Mammary microvascular endothelial cell (primary cell): ENCODE measurements at places on chromosomes 5 and 9. TPM values are rescaled to one million over a fixed set of nuclear protein-coding genes. Genes with fewer than 3 reads are reported as not detected.

The CDH9 gene
- not detected in 2 replicates for total RNA-seq

The CA9 gene
- total RNA-seq, result not detected in 2 replicates

The AQP3 gene
- 1.3 and 1.6 TPM in 2 replicates for total RNA-seq

The BHMT2 gene
- total RNA-seq, result 1.6 and 1.9 TPM in 2 replicates

The PDLIM4 gene
- total RNA-seq, result 40.4 and 45.8 TPM in 2 replicates

The ANKRD31 gene
- total RNA-seq, result not detected in 2 replicates

The SIL1 gene
- 34.6 and 40.0 TPM in 2 replicates for total RNA-seq

The SPTLC1 gene
- total RNA-seq, result 81.4 and 91.0 TPM in 2 replicates

The TNFSF8 gene
- not detected in 2 replicates for total RNA-seq

The GRAMD2B gene
- 3.9 and 5.9 TPM in 2 replicates for total RNA-seq

The LCN15 gene
- total RNA-seq, result 1.6 TPM in 1 of 2 replicates, not detected in the other

The CDKN2B-AS1 gene
- 1.1 and 1.7 TPM in 2 replicates for total RNA-seq

The PTGDS gene
- total RNA-seq, result not detected in 2 replicates

The TMEM38B gene
- 9.7 and 14.0 TPM in 2 replicates for total RNA-seq
